ENCODE measurements at places on chromosomes 1 and 21.
A peak's percentile ranks its signal among the peaks of the same experiment; 100 is the strongest.

- DNase-seq = no peak
These were observed 167.1 kb upstream of the BEND5 start for GRCh38 chr1:48943826-48944225.

- DNase-seq = no peak
These were observed 177.9 kb downstream of the CLIC6 start for GRCh38 chr21:34846601-34847112.

GRCh38 chr1:225778337-225778669 lies 677 bp downstream of the SRP9 start:
- DNase-seq = no peak

GRCh38 chr1:91557039-91557690 lies 56.5 kb downstream of the CDC7 start:
- no peak for DNase-seq

DNA sequence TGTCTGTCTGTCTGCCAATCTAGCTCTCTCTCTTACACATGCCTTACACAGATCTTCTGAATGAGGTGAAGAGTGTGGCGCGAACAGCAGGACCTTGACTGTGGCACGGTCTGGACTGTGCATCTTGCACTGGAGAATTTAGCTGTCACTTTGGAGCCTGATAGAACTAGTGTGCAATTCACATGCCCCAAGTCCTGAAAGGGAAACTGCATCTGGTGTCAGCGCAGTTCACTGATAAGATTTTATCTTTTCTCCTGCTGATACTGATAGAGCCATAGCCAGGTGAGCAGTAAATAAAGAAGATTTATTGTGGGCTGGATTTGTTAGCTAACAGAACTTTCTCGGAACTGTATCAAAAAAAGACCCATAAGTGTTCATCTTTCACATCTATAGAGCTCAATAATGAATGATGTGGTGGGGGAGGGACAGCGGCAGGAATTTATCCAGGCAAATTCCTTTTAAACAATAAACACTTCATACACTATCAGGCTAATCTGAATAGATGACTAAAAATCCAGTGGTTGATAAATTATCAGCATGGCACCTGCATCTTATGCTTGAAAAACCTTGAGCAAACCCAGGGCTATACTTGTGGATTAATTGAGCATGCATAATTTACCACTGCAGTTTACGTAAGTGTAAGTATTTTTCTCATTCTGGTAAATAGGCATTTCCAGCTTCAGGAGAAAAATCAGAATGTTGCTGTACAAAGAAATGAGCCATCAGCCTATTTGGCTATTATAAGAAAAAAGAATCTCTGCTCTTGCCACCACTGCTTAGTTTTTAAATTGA lies 104.1 kb downstream of the NTNG1 start:
- no peak for DNase-seq

DNA sequence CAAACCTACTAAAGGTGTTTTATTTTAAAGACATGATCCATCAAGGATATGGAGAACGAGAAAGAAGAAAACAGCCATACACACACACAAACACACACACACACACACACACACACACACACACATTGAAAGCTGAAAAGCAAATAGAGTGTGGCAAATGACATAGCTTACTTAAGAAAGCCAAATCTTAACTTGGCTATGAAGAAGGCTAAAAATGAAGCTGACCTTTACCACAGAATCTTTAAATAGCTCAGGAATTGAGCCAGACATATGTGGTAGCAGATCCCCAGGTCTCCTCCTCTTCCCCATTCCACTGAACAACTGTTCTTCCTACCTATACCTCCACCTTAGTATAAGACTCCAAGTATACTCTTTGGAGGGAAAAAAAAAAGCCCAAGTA lies 185.6 kb downstream of the CLEC20A start:
- DNase-seq = no peak

DNA sequence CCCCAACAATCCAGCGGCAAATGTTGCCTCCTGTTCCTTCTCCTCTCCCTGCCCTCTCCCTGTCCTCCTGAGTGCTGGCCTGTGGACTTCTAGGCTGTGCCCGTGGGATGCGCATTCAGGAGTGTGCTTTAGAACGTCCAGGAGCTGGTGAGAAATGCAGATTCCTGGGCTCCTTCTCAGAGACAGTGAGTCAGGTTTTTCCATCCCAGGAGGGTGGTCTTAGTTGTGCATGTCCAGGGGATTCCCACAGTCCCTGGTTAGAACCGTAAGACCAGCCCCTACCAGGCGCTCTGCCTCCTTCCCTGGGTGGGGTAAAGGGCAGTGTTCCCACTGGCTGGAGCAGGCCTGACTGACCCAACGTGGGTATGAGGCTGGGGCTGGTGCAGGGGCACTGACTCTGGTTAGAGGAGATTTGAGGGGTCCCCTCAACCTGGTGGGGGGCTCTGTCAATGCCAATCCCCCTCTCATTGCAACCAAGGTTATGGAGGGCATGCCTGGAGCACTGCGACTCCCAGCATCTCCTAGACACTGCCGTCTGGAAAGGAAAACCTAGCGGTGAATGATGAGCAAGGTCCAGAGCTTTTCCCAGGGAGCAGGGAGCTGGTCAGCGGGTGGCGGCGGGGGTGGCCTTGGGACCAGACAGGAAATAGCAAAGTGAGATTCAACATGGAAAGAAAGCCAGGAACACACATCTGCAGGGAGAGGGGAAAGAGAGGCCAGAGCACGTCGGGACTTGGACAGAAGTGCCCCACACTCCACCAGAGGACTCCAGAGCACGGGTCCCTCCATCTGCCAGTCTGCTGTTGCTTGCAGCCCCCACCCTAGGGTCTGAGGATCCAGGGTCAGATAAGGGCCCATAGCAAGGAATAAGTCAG lies 38.5 kb downstream of the HSPG2 start:
- DNase-seq = no peak

- peak; percentile 85 for DNase-seq
These were observed 103.9 kb downstream of the CASZ1 start for GRCh38 chr1:10692401-10693021.

- no peak for DNase-seq
These were observed 41.5 kb downstream of the LHX9 start for GRCh38 chr1:197958438-197959305.
